AG04450 (cell line): ENCODE measurements at places on chromosomes 2 and 18. TPM values are rescaled to one million over a fixed set of nuclear protein-coding genes. Genes with fewer than 3 reads are reported as not detected.

Gene HOXD4
- polyA plus RNA-seq: not detected in 2 replicates

Gene PLCD4
- polyA plus RNA-seq: 4.7 and 4.9 TPM in 2 replicates

Gene SKOR2
- polyA plus RNA-seq: not detected in 2 replicates

Gene NOL4
- polyA plus RNA-seq: not detected in 2 replicates

Gene COL3A1
- polyA plus RNA-seq: 1,314 and 1,396 TPM in 2 replicates

Gene TM4SF20
- 0.82 and 1.1 TPM in 2 replicates for polyA plus RNA-seq

Gene CDH7
- not detected in 2 replicates for polyA plus RNA-seq

Gene CIDEA
- 0.17 TPM in 1 of 2 replicates, not detected in the other for polyA plus RNA-seq

Gene WNT10A
- not detected in 2 replicates for polyA plus RNA-seq

Gene DCC
- 0.46 and 0.67 TPM in 2 replicates for polyA plus RNA-seq

Gene PFN4
- polyA plus RNA-seq: 0.31 and 0.52 TPM in 2 replicates

Gene CTAGE1
- polyA plus RNA-seq: 0.05 TPM in 1 of 2 replicates, not detected in the other

Gene CLEC4F
- not detected in 2 replicates for polyA plus RNA-seq

Gene KCNE4
- polyA plus RNA-seq: 10.6 and 12.5 TPM in 2 replicates

Gene AMER3
- not detected in 2 replicates for polyA plus RNA-seq

Gene GCKR
- 0.14 and 0.36 TPM in 2 replicates for polyA plus RNA-seq

Gene SP9
- not detected in 2 replicates for polyA plus RNA-seq

Gene IL1RL2
- polyA plus RNA-seq: 0.37 and 0.72 TPM in 2 replicates

Gene UGT1A3
- polyA plus RNA-seq: not detected in 2 replicates

Gene C2orf81
- polyA plus RNA-seq: 0.16 TPM in 2 replicates
